ENCODE measurements at places on chromosomes 6 and 20. TPM values are rescaled to one million over a fixed set of nuclear protein-coding genes. Genes with fewer than 3 reads are reported as not detected.
A peak's percentile ranks its signal among the peaks of the same experiment; 100 is the strongest.

DNA sequence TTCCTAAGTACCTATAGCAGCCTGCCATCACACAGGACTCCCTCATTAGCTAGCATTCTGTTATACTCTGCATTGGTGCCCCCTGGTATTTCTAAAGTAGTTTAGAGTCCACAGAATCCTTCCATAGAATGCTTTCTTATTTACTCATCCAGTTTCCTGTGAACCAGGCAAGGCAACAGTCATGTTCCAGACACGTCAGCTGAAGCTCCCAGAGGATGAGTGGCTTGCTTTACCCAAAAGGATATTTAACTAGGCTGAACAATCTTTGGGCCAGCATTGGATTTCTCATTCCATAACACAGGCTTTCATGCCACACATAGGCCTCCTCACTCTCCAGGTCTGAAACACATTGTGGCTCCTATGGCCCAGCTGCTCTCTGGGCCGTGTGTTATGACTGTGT lies 203.8 kb upstream of the MAP3K7 start:
- DNase-seq: peak; percentile 16

The PHACTR1 gene
- total RNA-seq: 10.0 TPM

DNA sequence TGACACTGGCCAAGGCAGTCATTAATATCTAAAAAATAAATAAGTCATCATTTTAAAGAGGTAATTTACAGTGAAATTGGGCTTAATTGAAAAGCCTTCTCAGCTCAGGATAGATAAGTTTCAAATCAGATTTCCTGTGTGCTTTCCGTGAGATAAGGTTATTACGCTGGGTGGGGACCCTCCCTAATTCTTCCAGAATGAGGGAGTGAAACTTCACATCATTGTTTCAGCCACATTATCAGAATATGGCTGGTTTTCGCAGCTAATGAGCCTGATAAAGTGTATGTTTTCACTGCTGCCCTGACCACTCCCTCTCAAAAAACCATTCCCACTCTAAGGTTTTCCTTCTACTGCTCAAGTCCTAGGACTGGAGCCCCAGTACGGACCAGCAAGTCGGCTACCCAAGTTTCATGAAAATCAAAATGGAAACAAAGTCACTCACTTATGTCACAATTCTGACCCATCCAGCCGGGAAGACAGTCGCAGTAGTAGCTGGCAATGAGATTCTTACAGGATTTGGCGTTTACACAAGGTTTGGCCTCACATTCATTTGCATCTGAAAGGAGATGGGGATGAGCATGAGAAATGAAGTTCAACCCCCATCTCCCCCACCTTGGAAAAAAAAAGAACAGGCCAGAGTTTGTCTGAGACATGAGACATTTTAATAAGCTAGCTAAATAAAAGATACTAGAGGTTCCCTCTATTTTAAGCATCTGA lies 24.6 kb downstream of the JAG1 start:
- peak; percentile 38 for DNase-seq

The GPLD1 gene
- 0.75 TPM for total RNA-seq

The CPXM1 gene
- 10.6 TPM for total RNA-seq

The RCAN2 gene
- total RNA-seq: 9.9 TPM

GRCh38 chr20:39518654-39519053 lies 556.5 kb downstream of the DHX35 start:
- DNase-seq: no peak

DNA sequence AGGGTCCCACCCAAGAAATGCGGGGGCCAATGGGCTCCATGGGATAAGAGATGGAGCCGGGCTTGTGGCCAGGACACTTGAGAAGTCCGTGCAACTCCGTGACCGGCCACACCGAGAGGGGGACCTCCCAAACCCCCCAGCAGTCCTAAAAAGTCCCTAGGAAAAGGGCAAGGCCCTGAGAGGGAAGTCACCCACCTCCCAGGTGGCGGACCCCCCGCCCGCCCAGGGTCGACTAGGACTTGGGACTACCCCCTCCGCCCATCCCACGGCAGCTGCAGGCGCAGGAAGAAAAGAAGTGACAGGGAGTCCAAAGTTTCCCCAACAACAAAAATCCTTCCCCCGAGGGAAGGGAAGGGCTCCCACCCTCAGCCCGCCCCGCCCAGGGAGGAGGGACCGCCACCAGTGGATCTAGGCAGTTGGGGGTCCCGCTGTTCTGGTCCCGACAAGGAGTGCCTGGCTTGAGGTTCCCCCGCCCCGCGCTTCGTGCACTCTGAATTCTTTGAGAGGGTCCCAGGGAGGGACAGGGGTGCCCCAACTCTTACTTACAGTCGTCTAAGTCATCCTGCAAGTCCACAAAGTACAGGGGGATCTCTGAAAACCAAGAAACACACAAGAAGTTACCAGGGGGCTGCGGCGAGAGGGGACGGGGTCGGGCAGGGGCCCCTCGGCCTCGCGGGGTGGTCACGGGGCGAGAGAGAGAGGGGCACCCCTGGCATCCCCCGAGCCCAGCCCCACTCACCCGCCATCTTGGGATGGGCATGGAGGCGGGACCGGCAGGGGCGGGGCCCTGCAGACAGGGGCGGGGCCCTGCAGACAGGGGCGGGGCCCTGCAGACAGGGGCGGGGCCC lies 611 bp upstream of the RAB22A start:
- DNase-seq: peak; percentile 4

DNA sequence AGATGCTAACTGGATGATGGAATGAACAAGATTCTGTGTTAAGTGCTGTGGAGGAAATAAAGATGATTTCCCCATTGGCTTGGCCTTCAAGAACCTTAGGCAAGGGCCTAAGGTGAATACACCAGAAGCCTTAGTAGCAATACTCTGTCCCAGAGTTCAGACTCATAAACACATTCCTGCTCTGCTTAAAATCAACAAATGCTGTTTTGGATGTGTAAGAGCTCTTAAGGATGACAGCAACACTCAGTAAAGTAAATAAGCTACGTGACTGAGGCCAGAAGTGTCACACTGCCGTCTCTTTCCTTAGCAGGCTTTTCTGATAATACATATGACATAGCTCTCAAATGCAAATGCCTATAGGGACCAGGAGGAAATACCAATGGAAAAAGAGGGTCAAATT lies 90.6 kb downstream of the EYA2 start:
- no peak for DNase-seq

The WFDC10B gene
- not detected for total RNA-seq

The E2F1 gene
- total RNA-seq: 2.3 TPM

- no peak for DNase-seq
These were observed 9.0 kb upstream of the MMP9 start for GRCh38 chr20:45999557-46000261.

DNA sequence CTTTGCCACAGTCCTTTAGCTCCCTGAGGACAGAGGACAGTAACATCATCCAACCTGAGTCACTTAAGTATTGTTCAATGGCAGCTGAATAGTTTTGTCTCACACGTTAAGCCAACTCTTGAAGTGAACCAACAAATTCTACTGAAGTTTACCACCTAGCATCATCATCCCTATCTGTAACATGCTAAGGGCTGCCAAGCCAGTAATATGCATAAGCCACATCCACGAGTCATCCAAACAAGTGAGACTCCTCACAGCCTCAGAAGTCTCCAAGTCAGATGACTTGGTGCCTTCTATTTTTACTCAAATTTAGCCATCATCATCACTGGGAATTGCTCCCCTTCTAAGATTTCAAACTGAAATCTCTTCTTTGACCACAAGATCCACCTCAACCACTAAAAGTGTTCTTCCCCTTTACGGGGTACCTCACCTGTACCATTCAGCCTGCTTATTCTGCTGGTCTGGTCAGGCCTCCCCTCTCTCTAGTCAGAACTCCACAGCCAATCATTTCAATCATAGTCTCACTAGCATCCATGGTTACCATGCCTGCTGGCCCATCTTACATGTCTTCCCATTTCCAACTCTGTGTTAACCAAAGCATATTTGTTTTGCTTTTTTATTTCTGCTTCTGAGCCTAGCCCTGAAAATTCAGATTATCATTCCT lies 73.7 kb downstream of the DTNBP1 start:
- peak; percentile 47 for DNase-seq

- no peak for DNase-seq
These were observed 62.6 kb downstream of the BANF2 start for GRCh38 chr20:17762243-17762872.

GRCh38 chr6:112252571-112253497 lies 1.5 kb downstream of the LAMA4 start:
- peak; percentile 57 for DNase-seq

- DNase-seq: no peak
These were observed 83.1 kb downstream of the KIZ start for GRCh38 chr20:21208999-21209398.

The CST2 gene
- 1.7 TPM for total RNA-seq

DNA sequence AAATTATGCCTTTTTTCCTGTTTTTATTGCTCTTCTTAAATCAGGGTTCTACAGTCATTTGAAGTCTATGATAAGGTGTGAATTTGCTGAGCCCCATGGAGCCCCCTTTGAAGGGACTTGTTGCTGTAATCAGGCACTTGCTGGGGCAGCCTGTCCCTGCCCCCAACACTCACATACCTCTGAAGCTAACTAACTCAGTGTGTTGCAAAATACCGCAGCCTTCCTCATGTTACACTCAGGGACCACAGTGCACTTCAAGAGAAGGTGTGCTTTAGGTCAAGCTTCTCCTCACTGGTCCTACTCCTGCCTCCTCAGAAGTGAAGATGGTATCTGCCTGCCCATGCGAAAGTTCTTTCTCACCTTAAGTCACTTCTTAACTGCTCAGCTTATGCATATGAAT lies 66.1 kb upstream of the GLP1R start:
- no peak for DNase-seq

DNA sequence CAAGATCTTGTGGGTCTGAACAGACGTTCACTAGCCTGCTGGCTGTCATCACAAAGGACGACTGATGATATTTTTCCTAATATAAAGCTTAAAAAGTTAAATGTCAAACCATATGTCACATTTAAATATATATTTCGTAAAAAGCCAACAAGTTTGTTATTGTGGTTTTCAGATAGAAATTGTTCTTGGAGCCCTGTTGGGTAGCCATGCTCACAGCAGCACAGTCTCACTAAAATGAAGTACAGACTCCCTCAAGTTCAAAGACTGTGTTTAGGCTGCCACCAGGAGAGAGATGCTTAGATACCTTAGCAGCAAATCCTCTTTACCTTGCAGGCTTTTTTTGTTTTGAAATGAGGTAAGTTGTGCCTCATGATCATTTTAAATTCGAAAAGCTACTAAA lies 17.8 kb downstream of the EEF1E1 start:
- DNase-seq: peak; percentile 14

- DNase-seq: no peak
These were observed 6.3 kb downstream of the OXT start for GRCh38 chr20:3077618-3078134.

GRCh38 chr20:19015351-19016139 lies 196.9 kb upstream of the SLC24A3 start:
- no peak for DNase-seq

GRCh38 chr6:160882006-160882405 lies 109.6 kb upstream of the MAP3K4 start:
- no peak for DNase-seq

GRCh38 chr6:24006254-24006653 lies 119.8 kb upstream of the NRSN1 start:
- DNase-seq: no peak

The MYO6 gene
- total RNA-seq: 33.1 TPM

DNA sequence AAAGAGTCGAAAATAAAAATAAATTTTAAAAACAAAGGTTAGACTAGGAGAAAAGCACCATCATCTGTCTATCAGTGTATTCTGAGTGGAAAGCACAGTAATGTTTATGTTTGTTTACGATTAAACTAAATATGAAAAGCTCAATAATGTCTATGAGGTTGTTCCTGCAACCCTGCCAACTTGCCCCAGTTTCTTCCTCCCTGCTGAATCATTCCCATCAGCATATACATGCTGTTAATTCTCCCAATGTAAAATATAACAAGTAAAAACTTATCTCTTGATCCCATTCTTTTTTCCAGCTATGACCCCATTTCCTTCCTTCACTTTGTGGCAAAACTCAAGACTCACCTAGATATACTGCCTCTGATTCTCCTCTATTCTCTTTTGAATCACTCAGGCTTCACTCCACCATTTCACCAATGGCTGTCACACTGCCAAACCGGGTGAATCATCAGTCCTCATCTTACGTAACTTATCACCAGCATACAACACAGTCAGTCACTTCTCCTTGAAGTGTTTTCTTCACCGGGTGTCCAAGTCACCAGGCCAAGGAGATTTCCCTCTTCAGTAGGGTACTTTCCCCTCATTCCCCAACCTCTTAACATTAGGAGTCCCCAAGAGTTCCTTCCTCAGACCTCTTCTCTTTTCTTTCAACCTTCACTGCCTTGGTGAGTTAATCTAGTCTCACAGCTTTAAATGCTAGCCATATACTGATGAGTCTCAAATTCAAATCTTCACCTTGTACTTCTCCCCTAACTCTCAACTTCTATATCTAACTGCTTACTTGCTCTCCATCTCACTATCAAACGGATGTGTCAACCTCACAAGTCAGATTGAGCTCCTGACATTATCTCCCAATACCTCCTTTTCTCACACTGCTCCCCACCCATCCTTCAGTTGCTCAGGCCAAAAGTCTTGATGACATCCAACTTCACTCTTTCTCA lies 6.2 kb downstream of the TMEM242 start:
- peak; percentile 81 for DNase-seq

DNA sequence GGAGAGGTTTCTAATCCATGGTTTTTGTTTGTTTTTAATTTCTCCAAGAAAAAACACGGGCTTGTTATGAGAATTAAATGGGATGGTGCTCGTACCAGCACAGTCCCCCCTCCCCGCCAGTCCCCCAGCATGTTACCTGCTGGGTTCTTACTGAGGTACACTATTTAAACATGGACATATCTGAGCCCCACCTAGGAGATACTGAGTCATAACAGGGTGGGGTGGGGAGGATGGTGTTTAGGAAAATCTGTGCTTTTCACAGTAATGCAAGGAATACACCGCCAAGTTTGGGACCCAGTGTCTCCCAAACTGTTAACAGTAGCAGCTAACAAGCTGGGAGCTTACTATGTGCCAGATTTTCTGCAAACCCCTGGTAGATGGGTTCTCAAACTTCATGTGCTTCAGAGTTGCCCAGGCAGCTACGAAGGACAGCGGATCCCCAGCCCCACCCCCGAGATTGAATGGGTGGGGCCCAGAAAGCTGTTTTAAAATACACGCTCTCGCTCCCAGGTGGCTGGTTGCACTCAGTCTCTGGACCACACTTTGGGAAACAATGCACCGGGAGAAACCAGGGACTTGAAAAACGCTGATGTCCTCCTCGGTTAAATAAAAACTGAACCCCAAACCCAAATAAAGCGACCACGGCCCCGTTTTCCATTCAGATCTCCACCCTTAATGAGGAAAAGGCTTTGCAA lies 995 bp downstream of the ZFP64 start:
- no peak for DNase-seq

GRCh38 chr6:101534821-101535220 lies 141.3 kb downstream of the GRIK2 start:
- DNase-seq: no peak

The VGLL2 gene
- total RNA-seq: 1.7 TPM

The MYT1 gene
- not detected for total RNA-seq

The ZFAND3 gene
- 131 TPM for total RNA-seq

The TINAG gene
- not detected for total RNA-seq

The ASIP gene
- total RNA-seq: not detected

The SYNDIG1 gene
- total RNA-seq: 8.7 TPM

The KHDC3L gene
- total RNA-seq: not detected

The SLC22A2 gene
- not detected for total RNA-seq

GRCh38 chr6:44712353-44713111 lies 325.0 kb downstream of the CDC5L start:
- DNase-seq: peak; percentile 63
